Cortex of kidney (tissue), 1 donor: ENCODE measurements at places on chromosomes 12 and 14.

DNA sequence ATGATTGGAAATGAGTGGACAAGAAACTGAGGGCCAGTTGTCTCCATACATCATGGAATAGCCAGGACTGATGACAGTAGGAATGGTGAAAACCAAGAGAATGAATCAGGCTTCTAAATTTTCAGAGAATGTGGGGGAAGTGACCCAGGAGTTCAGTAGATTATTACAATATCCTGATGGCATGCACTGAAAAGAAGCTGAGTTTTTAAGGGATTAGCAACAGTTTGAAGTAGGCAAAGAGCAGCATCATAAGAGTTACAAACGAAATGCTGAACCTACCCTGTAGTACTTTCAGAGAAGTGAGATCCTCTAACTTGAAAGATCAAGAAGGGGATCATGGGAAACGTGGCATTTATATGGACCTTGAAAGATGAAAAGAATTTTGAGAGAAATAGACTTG lies 13.2 kb downstream of the SLC2A14 start:
- DNase-seq = no peak

DNA sequence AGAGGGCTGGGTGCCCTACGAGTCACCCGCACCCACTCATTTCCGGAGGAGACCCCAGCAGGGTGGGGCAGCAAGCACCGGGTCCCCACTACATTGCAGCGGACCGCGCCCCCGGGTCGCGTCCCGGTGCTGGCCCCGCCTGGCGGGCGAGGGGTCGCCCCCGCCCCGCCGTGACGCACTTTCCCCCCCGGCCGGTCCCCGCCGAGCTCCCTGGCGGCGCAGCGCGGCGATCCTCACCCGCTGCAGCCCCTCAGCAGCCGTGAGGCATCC lies 106.1 kb downstream of the PRICKLE1 start:
- DNase-seq = no peak

- DNase-seq = no peak
Measured at GRCh38 chr14:60926002-60926401, 54.9 kb downstream of the TRMT5 start.

- no peak for DNase-seq
Measured at GRCh38 chr12:107521826-107522355, 163.7 kb upstream of the PWP1 start.

DNA sequence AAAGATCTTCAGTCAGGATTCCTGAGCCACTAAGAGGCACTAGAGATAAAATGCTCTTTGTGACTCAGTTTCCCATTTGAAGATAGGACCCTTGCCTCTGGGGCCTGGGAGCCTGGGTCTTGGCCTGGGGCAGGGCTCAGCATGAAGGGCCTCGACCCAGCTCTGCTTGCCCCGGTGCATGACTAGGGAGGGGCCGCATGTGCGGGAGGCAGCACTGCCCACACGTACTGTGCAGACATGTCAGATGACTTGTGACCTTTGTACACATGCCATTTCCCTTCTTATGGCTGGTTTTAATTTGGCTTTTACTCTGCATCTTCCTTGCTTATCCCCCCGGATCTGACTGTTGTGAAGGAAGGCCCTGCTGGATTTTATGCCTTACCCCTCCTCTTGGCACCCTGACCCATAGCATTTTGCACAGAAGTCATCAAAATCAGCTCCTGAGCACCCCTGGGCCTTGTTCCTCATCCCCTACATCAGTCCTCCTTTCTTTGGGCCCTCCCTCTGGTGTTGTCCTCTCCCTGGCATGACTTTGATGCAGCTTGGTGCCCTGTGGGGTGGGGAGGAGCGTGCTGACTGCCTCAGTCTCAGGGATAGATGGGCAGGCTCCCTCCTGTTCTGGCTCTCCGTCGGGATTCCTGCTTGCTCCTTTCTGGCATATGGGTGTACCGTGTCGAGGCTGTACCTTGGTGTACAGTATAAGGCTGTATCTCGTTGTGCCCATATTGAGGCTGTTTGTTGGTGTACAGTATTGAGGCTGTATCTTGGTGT lies 4.4 kb downstream of the CLSTN3 start:
- no peak for DNase-seq

GRCh38 chr12:70966046-70966445 lies 45.5 kb upstream of the PTPRR start:
- no peak for DNase-seq

- DNase-seq = no peak
Measured at GRCh38 chr14:103380719-103381377, 4.4 kb upstream of the MARK3 start.

DNA sequence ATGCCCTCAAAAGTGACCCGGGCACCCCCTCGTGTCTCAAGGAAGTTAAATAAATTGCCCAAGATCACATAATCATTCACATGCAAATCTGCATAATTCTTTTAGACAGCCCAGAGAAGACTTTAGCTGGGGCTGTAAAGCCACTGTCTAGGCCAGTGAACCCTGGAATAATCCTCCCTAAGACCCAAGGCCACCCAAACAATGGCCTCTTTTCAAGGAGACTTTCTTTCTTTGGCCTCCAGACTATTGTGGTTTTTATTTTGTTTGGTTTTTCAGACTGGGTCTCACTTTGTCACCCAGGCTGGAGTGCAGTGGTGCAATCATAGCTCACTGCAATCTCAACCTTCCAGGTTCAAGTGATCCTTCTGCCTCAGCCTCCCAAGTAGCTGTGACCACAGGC lies 10.6 kb downstream of the SVOP start:
- no peak for DNase-seq

DNA sequence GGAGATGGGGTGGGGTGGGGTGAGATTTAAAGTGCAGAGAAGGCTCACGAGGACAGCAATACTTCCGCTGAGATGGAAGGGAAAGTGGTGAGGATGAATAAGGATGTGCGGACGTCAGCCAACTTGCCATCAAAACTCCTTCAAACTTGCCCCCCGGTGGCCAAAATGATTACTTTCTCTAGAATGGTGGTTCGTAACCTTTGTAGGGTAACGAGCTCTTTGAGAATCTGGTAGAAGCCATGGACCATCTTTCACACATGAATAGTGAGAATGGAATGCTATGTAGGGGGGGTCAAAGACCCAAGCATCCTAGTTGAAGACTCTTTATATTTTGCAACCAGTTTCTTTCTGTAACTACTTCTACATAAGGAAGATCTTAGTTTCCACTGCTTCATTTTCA lies 245.9 kb upstream of the DDHD1 start:
- no peak for DNase-seq

- DNase-seq = no peak
Measured at GRCh38 chr12:130924966-130925665, 28.6 kb upstream of the ADGRD1 start.

DNA sequence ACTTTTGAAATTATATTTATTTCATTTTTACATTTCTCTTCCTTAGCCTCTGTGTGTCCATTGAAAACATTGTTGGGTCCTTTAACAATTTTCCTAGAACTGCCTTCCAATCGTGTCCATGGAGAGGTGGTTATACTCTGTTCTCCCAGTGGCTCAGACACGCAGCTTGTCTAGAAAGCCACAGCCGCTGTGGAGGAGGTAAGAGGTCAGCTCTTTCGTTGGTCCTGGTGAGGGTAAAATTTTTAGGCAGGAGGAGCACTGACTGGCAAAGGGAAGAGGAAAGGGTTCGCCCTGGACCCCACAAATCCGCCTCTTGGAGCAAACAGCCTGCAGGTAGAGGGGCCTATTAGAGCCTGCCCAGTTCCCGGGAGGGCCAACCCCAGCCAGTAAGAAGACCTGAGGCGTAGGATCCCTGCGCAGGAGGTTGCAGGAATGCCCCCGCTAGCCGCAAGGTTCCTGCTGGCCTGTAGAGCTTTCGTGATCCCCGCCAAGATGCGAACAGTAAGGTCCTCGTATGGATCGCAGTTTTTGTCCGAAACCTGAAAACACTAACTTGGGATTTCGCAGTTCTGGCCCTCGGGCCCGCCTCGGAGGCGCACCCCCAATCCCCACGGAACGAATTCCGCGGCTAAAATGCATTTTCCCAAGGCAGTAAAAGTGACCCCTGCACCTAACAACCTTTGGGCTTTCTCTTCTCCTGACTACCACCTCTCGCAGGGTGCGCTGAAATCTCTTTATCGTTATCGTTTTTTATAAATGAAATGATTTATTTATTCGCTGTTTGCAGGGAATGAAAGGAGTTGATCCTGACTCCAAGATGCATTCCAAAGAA lies 7.5 kb upstream of the PAX9 start:
- DNase-seq = no peak

GRCh38 chr14:40362856-40363255 lies 930.6 kb upstream of the FBXO33 start:
- no peak for DNase-seq

GRCh38 chr12:104133321-104133720 lies 4.7 kb downstream of the NFYB start:
- no peak for DNase-seq

DNA sequence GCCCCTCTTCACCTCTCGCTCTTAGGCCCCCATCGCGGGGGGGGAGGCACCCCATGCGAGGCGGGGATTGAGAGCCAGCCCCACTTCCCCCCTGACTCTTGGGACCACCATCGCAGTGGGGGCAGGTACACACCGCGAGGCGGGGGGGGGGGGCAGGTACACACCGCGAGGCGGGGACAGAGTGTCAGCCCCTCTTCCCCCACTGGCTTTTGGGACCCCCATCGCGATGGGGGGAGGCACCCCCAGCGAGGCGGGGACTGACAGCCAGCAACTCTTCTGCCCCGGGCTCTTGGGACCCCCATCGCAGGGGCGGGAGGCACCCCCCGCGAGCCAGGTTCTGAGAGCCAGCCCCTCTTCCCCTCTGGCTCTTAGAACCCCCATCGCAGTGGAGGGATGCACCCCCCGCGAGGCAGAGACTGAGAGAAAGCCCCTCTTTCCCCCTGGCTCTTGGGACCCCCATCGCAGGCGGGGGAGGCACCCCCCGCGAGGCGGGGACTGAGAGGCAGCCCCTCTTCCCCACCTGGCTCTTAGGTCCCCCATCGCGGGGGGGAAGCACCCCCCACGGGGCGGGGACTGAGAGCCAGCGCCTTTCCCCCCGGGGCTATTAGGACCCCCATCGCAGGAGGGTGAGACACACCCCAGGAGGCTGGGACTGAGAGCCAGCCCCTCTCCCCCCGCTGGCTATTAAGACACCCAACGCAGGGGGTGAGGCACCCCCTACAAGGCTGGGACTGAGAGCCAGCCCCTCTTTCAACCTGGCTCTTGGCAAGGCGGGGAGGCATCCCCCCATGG lies 196.5 kb upstream of the PZP start:
- no peak for DNase-seq

DNA sequence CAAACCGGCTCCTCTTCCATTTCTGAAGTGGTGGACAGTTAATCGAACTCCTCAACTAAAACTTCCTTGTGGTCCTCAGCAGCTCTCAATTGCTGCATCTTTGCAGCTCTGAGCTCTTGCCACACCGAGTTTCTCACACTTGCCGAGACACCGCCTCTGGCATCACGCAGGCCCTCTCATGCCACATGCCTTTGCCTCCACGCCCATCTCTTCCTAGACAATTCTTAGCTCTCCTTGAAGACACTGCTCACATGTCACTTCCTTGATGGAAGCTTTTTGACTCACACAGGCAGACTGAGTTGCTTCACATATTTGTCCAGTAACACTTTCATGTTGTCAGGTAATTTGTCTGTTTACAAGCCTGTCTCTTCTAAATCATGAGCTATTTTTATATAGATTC lies 29.2 kb downstream of the KCNA1 start:
- no peak for DNase-seq

DNA sequence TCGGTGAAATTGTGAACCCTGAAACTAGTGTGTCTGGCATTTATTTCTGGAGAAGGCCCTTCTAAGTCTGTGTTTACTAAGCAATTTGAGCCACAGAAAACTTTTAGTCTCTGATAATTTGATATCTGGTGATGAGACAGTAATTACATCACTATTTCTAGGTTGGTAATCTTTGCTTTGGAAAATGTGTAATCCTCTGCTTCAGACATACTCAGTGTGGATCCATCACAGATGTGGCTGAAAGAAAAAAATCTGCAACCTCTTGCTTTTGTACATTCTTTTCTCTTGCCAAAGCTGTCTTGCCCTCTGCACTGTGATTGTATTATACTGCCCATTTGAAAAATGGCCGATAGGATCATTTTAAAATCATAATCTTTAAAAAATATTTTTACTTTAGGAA lies 78.1 kb downstream of the PELI2 start:
- no peak for DNase-seq

GRCh38 chr12:86852451-86852850 lies 596.3 kb upstream of the MGAT4C start:
- DNase-seq = no peak
